RWPE1 (cell line): ENCODE measurements at places on chromosomes 16 and 17.

DNA sequence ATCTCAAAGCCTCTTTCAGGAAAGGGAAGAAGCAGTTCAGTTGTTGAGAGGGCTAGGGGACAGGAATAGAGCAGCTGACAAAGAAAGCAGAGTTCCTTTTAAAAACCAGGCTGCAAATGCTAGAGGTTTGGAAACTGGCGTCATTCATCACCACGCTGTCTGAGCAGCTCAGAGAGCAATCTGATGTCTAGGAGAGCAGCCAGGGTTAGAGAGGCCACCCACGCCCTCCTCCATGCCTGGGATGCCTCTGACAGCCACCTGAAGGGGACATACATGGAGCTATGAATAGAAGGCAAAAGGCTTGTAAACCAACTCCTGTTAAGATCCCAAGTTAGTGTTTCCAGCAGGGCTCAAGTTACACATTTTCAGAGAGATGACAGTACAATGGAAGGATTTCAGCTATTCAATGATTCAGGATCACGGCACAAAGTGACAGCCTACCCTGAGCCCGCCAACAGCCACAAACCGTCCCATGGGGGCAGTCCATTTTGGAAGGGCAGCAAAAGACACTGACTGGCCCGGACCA lies 12.4 kb downstream of the RAB5C start:
- no peak for DNase-seq

- DNase-seq: no peak
Measured at GRCh38 chr17:82948081-82948511, 108.3 kb upstream of the ZNF750 start.

DNA sequence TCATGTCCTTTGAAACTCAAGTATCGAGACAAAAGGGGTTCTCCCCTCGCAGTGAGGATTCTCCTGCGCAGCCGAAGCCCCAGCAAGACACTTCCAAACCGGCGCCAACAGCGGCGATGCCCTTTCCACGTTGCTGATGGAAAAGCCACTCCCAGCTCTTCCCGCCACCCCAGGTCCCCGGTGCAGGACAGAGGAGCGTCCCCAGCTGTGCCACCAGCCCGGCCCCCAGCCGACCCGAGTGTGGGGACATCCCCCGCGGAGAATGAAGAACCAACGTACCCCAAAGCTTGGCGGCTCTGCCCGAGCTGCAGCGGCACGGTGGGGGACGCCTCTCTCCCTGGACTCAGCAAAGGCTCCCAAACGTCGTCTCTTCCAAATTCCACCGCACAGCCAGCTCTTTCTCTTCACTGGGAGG lies 573 bp downstream of the CHST6 start:
- DNase-seq: no peak

DNA sequence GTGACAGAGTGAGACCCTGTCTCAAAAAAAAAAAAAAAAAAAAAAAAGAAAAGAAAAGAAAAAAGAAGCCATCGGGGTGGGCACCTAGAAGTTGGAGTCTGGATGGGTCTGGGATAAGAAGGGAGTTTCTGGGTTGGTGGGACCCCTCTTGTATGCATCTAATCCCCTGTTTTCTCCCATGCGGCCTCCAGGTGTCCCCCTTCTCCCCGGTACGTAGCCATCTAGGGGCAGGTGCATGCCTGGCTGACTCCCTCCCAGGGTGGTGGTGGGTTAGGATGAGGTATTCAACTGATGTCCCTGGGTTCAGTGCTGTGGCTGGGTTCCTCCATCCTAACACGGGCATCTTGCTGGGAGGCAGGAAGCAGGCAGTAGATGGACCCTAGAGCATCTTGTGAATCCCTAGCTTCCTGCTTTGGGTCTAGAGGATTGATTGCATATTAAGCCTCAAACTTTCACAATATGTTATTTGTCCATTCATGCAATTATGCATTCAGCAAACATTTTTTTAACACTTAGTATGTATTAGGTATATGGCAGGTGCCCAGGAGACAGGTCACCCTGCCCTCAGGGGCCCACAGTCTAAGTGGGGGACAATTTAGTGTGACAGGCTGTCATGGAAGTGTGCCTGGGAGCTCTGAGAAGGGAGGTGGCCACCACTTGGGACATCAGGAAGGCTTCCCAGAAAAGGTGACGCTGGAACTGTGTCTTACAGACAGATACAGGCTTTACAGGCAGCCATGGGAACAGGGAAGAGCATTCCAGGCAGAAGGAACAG lies 13.1 kb downstream of the FMNL1 start:
- no peak for DNase-seq

DNA sequence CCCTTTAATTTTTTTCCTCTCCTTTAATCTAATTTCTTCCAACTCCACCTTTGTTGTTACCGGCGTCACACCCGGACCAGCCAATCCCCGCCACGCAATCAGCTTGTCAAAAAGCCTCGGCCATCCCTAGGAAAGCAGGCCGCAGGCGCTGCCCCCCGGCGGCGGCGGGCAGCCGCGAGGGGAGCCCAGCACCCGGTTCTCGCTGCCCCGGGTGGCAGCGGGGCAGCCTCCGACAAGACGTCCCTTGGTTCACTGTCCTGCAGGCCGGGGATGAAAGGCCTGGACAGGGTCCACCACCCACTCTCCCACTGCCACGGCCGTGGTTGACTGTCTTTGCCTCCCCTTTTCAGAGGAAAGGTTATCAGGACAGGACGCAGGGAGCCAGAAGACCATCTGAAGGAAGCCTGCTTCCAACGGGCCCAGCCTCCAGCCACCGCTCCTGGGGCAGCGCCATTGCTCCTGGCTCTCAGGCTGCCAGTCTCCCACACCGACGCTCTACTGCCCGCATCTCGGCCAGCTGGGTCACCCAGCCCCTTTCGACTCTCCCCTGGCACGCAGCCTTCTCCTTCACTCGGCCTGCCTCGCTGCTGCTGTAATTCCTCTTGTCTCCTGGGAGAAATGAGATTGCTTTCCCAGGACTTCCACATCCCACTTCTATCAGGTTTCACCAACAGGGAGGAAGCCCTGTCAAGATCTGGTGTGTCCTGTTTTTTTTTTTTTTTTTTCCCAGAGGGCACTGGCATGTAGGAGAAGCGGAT lies 2.8 kb upstream of the UBTF start:
- DNase-seq: peak; percentile 60

GRCh38 chr17:13973960-13974651 lies 95.2 kb upstream of the COX10 start:
- DNase-seq: no peak

DNA sequence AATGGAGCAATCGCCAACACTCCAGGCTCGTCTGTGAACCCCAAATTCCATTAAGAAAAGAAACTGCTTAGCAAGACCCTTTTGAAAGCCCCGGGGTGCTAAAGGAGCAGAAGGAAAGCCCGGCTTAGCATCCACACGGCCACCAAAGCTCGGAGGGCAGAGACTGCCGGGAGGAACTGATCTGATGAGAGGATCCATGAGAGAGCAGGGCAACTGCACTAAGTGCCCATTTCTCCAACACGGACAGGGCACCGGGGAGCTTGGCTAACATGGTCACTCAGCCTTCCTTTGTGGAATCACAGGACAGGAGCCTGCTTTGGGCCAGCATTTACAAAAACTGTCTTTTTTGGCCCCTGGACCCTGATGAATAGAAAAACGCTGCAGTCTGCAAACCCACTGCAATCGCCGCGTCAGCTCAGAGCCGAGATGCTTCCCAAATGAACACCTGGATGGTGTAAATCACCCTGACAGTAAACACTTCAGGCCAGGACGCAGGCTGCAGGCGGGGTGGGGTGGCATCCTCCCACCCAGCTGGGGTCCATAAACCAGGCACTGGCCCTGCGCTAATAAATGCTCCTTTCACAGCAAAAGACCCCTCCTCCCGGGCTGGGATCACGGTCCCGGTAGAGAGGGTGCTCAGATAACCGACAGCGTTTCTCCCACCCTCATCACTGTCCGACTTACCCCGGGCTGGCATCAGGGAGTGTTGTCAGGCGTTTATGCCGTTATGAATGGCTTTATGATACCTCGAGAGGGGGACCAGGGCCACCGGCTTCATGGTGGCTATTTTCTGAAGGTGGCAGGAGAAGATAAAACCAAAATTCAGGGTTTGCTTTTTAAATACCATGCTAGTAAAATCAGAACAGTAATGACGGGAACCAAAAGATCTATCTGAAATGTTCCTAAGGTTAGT lies 299.5 kb downstream of the IRF8 start:
- DNase-seq: no peak

DNA sequence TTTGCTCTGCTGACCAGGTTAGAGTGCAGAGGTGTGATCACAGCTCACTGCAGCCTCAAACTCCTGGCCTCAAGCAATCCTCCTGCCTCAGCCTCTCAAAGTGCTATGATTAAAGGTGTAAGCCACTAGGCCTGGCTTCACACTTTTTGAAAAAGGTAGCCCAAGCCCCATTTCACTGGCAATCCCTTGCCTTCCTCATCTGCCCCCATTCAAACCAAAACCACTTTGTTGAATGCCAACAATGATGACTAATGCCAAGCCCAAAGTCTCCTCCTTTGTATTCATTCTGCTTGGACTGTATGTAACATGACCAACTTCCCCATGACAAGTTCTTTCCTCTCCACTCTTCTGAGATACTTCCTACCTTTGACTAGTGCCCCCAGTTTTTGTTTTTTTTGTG lies 33.1 kb downstream of the N4BP1 start:
- DNase-seq: no peak

GRCh38 chr17:17510456-17511292 lies 14.5 kb upstream of the RASD1 start:
- no peak for DNase-seq

GRCh38 chr17:7084088-7084487 lies 4.0 kb upstream of the CLEC10A start:
- no peak for DNase-seq

DNA sequence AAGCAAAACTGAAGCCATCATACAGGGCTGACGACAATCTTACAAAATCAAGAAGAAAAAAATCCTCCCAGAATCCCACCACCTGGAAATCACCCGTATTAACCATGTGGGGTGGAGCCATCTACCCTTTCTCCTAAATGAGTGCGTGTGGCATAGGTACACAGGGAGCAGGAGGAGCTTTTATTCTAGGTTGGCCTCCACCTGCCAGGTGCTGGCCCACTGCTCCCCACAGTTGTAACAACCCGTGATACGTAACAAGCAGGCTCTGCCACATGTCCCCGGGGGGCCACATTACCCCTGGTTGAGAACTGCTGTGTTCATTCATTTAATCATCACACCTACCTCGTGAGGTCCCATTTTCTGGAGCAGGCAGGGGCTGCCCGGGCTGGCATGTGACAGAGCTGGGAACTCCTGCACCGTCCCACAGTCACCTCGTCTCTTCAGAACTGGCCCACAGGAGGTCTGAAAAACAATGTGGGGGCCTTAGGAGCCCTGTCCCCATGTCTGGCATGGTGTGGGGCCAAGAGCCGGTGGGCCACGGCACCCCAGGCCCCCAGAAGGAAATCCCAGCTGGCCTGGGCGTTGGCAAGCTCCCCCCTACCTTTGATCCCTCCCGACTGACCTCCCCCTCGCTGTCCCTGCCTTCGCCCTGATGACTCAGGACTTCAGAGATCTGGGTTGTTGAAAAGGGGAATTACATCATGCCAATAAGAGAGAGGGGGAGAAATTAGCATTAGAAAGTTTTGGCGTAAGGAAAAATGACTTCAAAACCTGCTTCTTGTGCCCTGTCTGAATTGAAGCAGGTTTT lies 12.9 kb downstream of the CMIP start:
- DNase-seq: peak; percentile 56

DNA sequence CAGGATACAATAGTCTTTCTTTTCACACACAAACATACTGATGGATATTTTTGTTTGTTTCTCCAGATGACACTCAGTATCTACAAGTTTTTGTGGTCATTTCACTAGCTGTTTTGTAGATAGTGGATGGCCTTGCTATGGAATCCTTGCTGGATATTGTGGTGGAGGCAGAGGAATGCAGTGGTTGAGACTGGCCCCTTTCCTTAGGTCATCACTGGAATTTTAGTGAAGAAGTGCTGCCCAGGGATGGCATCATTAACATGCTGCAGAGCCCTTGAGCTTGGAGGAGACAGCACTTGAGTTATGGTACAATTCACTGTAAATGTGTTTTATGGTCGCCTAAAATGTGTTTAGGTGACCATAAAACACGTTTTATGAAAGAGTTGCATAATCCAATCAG lies 455.9 kb upstream of the HSBP1 start:
- no peak for DNase-seq

DNA sequence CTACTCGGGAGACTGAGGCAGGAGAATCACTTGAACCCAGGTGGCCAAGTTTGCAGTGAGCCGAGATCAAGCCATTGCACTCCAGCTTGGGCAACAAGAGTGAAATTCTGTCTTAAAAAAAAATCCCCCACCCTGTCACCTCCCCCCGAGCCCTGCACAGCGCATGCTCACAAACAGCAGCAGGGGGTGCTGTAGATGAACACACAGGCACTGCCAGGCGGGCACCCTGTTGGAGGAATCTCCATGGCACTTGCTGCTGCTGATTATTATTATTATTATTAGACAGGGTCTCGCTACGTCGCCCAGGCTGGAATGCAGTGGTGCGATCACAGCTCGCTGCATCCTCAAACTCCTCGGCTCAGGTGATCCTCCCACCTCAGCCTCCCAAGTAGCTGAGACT lies 24.6 kb downstream of the FZD2 start:
- no peak for DNase-seq

GRCh38 chr16:80751167-80751566 lies 53.2 kb downstream of the CDYL2 start:
- no peak for DNase-seq

GRCh38 chr17:48611681-48612455 lies 1.1 kb upstream of the HOXB7 start:
- DNase-seq: no peak

DNA sequence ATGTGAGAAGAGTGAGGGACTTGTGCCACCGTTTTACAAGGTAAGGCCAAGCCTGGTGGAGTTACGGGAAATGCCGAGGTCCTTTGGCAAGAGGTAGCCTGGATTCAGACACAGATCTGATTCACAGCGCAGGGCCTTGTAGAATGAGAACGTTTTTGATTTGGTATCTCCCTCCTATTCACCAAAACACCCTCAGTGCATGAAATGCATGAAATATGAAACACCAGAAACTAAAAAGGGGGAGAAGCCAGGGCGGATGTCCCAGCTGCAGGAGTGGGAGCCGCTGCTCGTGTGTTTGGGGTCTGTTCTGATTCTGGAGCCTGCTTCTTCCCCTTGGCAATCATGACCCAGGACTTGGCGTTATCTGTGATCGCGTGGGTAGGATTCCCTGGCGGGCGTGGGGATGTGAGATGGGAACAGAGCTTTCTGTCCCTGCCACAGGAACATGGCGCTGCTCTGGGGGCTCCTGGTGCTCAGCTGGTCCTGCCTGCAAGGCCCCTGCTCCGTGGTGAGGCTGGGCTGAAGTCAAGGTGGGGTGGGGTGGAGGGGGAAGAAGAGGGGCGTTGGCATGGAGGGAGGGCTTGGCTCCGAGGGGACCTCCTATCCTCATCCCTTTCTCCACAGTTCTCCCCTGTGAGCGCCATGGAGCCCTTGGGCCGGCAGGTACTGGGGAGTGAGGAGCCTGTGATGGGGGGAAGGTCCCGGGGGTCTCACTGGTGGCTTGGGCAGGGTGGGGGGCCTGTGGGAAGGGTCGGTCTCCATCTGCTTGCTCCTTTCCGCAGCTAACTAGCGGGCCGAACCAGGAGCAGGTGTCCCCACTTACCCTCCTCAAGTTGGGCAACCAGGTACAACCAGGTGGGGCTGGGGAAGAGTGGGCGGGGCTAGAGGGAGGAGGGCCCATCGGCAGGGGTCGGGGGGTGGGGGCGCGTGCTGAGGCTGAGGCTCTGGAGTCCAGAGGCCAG lies 2.2 kb downstream of the SERPINF2 start:
- DNase-seq: no peak

GRCh38 chr16:57482845-57483545 lies 3.3 kb downstream of the DOK4 start:
- no peak for DNase-seq

GRCh38 chr16:85571563-85571812 lies 41.6 kb upstream of the GSE1 start:
- no peak for DNase-seq
